ENCODE measurements at places on chromosomes 16 and 17.

DNA sequence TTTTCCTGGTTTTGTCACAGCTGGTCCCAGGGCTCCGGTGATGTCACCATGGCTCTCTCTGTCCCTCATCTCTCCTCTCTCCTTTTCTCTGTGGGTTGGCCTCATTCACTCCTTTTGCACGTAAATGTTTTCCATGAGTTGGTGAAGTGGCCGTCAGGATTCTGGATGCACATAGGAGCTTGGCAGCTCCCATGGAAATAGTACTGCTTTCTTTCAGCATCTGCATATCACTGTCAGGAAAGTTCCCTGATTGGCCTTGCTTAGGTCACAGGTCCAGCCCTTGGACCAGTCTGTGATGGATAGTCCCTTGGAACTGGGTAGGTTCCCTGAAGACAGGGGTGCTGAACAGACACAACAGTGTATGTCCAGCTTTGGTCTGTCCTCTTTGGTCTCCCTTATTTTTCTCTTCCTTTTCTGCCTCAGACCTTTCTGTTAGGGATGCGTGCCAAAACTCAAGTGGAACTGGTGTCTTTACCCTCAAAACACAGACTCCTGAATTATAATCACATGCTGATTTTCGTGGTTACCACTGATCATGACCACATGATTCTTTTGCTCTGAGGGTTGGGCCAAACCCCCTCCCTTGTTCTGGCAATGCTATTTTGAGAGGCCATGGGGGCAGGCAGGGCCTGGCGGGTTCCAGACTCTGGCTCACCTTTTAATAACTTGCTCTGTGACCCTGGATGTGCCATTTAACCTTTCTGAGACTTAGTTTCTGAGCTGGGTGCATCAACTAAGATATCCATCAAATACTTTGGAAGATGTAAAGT is 99.0 kb downstream of the MSI2 start:
- DNase-seq: peak; percentile 8

DNA sequence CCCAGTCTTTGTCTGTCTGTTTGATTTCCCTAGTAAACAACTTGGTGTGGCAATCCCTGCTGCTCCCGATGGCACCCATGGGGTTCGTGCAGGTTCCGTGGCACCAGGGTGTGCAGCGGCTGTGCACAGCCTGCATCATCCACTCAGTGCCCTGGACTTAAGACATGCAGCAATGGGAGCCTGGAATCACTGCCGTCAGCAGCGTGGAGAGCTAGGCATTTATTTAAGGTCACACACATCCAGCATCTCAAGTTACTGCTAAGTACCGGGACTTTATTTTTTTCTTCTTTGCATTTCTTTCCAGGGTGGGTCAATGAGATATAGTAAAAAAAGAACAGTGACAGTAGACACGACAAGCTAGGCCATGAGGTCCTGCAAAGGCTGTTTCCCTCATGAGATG is 2.8 kb downstream of the DHRS7C start:
- DNase-seq: no peak

GRCh38 chr16:89308391-89309333 is 91.2 kb downstream of the ZNF778 start:
- peak; percentile 22 for DNase-seq

GRCh38 chr17:6126768-6127167 is 56.6 kb downstream of the WSCD1 start:
- DNase-seq: no peak

DNA sequence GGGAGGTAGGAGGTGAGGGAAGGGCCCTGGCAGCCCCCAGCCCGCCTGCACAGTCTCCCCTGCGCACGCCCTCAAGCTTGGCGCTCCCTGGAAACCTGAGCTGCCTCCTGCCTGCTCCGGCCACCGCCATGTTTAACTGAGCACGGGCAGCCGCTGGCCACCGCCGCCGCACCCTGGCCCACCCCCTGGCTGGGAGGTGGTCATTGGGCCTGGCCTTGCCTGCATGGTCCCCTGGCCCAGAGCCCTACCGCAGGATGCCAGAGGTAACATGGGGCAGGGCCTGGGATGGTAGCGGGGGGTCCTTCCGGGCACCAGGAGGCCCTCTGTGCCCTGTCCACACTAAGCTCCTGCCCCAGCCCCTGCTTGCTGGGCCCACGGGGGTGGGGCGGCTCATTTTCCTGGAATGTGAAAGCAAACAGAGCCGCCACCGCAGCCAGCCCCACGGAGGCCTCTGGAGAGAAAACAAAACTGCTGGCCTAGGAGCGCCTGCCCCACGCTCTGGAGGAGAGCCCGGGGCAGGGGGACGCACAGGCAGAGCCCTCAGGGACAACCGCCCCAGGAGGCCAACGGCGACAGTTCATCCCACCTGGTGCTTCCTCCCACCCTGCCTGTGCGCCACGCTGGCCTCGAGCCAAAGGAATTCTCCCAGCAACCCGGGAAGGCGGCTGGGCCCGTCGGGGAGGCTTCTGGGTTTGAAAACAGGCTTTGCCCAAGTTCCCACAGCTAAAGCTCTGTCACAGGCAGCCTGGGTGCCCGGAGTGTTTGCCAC is 8.9 kb downstream of the NHERF2 start:
- no peak for DNase-seq

DNA sequence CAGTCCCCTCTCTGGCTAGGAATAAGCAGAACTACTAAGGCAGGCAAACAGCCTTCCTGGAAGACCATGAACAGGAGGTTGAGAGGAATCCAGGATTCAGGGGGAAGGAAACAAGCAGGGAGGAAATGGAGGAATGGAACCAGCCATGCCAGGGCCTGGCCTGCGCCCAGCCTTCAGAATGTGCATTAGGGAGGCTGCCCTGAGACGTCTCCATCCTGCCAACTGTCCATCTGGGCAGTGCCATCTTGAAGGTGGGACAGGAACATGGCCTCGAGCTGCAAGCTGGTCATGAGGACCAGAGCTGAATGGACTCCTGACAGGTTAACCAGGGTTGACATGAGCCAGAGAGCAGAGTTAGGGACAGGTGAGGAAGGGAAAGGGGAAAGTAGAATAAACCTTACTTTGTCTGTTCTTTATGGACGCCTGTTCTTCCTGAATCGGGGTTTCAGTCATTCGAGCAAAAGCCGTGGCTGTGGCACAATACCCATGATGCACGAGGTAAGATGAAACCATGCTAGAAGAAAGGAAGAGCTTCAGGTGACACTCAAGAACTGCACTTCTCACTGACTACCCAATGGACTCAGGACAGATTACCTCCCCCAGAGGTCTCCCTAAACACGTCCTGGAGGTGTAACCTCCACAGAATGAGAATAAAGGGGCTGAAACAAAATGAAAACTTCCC is 12.1 kb upstream of the GFOD2 start:
- DNase-seq: no peak

GRCh38 chr17:81260171-81260570 is 21.1 kb downstream of the NDUFAF8 start:
- no peak for DNase-seq

DNA sequence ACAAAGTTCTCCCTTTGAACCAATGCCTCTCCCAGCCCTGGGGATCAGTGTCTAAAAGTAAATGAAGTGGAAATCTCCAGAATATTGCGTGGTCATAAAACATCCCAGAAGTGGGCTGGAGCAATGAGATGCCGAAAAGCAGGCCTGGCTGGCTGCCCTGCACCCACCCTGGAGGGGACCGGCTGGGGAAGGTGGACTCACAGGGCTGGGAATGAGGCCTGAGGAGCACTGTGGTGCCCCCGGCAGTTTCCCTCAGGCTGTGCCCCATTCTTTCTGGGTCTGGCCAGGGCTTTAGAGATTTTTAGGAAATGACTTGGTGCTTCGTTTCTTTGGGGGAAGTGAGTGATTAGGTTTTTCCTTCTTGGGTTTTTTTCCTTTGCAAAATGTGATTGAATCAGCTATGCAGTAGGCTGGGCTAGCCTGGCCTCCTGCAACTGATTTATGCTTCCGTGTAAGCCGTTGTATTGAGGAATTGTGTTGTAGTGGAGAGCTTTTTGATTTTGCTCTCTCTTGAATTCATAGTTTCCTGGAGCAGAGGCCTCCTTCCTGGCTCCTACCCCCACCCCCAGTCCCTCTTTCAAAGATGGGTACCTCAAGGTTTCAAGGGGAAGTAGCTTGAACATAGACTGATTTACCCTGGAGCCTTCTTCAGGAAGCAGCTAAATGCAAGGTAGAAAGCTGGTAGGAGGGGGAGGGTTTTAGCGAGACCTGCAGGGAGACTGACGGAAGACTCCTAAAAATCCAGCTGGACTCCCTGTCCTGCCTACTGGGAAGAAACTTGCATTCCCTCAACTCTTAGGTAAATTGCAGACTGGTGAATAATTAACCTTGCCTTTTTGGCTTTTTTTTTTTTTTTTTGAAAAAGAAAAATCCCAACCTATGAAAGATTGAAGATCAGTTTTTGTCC is 170.2 kb downstream of the RAB11FIP4 start:
- DNase-seq: no peak

DNA sequence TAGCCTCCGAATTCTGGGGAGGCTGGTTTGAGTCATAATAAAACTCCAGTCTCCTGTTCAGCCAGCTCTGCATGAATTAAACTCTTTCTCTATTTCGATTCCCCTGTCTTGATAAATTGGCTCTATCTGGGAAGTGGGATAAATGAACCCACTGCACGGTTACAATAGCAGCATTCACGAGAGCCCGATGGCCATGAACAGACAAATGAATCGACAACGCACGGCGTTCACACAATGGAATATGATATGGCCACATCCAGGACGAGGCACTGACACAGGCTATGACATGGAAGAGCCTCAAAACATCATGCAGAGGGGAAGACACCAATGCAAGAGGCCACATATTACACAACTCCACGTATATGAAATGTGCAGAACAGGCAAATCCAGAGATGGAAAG is 5.6 kb upstream of the CARD14 start:
- DNase-seq: no peak

DNA sequence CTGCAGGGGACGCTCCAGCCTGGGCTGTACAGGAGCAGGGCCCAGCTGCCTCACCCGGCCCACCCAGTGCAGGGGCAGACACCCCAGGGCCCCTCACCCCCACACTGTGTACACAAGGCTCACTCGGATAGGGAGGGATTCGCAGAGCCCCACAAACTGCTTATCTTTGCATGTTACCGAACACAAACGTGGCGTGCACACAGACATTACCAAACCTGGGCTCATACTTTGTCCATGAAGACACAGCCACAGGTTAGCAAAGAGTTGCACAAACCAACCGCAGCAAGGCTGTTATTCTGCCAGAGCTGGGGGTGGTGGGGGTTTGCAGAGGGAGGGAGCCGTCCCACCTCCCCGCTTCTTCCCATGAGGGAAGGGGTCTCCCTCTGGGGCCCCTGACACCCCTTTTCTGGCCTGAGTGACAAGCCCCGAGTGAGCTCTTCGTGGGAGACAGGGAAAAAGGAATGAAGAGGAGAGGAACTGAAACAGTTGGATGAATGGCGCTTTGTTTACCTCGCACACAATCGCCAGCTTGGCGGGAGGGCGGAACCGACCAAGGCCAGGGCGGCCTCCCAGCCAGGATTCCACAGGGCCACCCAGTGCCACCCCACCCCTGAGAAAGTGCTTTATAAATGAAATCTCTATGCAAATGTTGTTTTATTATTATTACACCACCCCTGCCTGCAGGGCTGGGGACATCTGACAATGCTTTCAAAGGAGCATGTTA is 434 bp upstream of the CPSF4L start:
- DNase-seq: no peak

DNA sequence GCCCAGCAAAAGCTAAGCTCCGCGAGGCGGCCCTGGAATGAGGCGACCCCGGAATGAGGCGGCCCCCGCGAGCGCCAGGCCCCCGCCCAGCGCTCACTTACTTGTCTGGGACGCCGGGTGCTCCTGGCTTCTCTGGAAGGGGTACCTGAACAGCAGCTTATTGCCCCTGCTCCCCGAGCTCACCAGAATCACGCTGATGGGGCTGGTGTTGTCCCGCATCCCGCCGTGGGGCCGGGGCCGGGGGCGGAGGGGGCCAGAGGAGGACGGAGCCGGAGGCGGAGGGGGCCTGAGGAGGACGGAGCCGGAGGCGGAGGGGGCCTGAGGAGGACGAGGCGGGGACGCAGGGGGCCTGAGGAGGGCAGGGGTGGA is 440 bp downstream of the NPRL3 start:
- DNase-seq: peak; percentile 13

DNA sequence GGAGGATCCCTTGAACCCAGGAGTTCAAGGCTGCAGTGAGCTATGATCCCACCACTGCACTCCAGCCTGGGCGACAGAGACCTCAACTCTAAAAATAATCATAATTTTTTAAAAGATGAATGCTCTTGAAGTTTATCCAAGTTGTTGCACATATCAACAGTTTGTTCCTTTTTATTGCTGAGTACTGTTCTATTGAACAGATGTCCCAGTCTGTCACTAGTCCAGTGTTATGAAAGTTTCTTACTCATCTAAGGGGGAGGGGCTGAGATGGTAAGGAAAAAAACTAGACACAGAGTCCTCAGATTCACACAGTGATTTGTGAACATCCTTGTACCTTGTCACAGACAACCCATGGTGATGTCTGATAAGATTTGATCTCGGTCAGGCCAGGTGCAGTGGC is 3.9 kb downstream of the ACAP1 start:
- DNase-seq: no peak

All from T-helper 2 cell (primary cell).